ENCODE measurements at places on chromosomes 4 and X.
A peak's percentile ranks its signal among the peaks of the same experiment; 100 is the strongest.

DNA sequence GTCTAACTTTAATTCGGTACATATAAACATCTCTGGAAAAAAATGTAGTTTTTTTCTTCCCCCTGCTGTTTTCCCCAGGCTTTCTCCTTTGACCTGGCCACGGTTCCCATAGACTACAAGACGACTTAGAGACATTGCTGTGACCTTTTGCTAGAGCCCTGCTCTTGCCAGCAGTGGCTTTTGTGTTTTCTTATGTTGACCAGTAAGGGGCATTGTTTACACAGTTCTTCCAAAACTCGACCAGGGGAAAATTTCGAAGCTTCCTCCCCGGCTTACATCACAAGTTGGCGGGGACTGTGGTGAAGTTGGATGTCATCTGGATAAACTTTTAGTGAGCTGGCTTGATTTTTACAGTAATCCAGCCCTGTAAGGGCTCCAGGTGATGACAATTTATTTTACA lies 9.3 kb downstream of the CCDC160 start:
- DNase-seq: peak; percentile 56

- peak; percentile 55 for DNase-seq
Observed at GRCh38 chr4:8705161-8706145, 112.9 kb downstream of the CPZ start.

DNA sequence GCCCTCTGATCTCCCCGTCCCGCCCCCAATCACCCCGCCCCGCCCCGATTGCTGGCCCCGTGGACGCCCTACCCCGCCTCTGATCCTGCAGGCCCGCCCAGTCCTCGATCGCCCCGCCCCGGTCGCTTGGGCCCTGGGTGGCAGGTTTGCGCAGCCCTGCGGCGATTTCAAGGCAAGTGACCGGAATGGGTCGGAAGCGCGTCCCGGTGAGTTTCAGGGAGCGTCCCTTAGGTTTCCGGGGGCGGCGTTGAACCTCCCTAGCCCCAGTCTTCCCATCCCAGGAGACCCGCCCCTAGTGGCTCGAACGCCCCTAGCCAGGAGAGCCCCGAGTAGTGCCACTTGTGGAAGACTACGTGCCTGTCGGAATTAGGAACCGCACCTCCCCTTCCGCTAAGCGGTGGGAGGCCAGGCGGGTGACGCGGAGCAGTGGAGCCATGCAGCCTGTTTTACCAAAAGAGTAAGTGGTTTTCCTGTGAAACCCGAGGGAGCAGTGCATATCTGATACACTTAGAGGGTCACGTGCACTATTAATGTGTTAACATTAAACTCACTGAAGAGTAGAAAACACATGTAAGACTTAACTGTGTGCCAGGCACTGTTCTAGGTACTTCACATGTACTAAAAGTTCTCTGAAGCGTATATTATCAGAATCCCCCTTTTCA lies 354 bp upstream of the TEC start:
- peak; percentile 94 for DNase-seq

DNA sequence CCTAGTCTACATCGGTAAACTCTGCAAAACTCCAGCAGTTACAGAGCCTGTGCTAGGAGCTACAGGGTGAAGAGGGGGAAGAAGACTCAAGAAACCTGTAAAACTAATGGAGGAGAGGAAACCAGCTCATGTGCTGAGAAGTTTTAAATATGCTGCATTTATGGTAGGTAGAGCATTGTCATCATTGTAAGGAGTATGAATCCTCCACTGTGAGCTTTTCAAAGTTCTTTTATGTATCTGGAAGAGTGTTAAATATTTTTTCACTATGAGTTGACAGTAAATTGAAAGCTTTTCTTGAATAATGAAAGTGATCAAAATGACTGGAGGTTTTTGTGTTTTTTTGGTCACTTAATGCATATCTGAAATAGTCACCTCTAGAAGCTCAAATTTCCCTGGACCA lies 46.2 kb downstream of the SEPTIN11 start:
- DNase-seq: no peak

DNA sequence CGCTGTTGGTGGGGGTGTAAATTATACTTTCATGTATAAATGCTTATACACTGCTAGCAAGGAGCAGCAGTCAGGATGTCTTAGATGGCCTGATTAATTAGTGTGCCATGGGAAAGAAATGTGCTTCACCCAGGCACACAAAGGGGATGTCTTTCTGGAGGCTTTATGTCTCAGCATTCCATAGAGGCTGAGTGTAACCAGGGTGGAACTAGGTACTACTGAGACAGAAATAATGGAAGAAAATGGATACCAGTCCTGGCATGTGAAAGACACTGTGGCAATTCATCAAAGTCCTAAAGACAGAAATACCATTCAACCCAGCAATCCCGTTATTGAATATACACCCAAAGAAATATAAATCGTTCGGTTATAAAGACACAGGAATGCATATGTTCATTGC lies 52.5 kb downstream of the PF4 start:
- no peak for DNase-seq

DNA sequence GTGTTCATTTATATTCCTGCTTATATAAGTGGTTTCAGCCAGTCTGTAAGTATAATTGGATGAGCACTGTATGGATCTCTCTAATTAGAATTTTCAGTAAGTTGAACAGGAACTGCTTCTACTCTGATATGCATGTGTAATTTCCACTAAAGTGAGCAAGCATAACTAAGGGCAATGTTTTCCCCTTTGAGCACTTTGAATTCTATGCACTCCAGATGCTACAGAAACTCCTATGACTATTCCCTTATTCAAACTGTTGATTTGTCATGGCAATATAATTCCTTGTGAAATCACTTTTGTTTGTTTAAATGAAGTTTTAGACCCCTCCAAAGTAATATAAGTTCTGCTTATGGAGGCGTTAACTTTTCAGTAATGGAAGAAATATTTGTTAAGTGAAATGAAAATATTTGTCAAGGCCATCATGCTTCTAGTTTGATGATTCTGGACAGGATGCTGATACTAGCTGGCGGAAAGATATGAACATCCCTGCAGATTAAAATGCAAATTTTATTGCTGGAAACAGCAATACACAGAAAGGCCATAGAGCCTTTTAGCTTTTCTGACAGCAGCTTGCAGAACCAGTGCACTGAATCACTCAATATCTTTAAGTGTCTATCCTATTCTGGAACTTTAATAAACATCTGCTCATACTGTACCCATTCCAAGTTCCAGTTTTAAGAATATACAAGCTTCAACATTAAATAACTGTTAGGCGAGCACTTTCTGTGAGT lies 1460.8 kb downstream of the RAPGEF2 start:
- no peak for DNase-seq

GRCh38 chr4:119300101-119300978 lies 21.6 kb downstream of the FABP2 start:
- DNase-seq: peak; percentile 97

DNA sequence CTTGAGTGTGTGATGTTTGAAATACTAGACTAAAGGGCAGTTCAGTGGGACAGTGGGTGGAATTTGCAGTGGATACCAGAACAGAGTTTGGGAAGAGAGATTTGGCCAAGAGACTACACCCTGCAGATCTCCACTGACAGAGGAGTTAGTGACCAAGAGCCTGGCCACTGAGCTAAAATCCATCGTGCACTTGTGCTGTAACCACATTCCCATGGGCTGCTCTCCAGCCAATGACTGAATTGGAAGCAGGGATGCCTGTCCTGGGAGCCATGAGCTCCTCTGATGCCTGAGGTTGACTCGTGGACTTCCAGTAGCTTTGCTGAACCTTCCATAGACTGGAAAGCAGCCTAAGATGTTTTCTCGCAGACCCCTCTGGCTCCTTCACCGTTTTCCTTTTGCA lies 296.1 kb downstream of the TRIML1 start:
- no peak for DNase-seq

DNA sequence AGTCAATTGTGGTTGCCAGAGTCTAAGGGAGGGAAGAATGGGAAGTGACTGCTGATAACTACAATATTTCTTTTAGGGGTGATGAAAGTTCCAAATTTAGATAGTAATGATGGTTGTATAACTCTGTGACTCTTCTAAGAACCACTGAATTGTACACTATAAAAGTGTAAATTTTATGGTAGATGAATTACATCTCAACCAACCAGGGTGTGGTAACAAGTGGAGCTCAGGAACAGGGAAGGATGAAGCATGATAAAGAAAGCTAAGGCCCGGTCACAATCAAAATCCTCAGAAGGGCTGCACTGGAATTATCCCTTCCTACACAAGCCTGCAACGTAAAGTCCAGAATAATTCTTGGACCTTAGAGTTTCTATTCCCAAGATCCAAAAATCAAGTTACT lies 143.2 kb downstream of the PPARGC1A start:
- no peak for DNase-seq

- no peak for DNase-seq
Observed at GRCh38 chr4:119165767-119166166, 30.1 kb downstream of the MYOZ2 start.

DNA sequence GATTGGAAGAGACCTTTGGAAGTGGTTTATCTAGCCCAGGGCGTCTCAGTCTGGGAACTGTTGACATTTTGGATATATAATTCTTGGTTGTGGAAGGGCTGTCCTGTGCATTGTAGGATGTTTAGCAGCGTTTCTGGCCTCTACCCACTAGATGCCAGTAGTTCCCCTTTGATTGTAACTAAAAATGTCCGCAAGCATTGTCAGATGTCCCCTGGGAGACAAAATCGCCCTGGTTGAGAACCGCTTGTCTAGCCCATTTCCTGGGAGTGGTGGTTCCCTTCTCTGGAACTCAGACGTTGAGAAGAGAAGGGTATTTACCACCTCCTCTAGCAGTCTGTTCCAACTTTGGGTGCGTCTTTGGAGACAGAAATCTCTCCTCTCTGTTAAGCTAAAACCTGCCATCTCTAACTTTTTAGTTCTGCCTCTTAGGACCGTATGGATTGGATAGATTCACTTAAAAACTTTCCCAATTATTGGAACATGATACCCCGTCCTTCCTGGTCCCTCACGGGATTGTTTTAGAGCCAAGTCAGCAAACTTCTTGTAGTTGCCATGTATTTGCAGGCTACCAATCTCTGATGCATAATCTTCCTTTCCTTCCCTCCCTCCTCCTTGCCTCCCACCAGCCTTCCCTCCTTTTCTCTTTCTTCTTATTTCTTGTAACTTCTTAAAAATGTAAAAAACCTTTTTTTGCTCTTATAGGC lies 13.9 kb downstream of the TMEM165 start:
- peak; percentile 87 for DNase-seq

DNA sequence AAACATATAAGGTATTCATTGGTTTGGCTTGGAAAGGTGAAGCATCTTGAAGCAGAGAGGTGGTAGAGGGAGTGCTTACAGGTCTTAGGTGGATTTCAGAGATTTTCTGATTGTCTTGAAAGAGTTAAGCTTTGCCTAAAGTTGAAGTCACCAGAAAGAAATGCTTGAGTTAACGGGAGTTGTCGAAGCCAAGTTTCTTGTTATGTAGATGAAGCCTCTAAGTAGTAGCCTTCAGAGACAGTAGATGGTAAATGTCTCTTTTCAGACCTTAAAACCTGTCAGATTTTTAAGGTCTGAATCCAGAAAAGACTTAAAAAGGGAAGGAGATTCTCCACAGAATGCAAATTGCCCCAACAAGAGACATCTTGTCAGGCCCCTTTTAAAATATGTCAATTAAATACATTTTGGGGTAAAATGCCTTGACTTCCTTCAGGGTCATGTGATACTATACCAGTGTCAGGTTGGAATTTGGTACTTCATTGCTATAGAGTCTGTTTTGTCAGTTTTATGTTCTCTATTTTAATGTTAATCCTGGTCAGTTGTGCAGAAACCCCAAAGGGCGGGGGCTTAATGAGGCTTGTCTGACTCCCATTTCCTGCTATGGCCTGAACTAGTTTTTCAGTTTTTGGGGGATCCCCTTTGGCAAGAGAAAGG lies 81.0 kb downstream of the PCDH18 start:
- DNase-seq: peak; percentile 87

- peak; percentile 29 for DNase-seq
Observed at GRCh38 chr4:89158884-89159503, 47.7 kb downstream of the TIGD2 start.

DNA sequence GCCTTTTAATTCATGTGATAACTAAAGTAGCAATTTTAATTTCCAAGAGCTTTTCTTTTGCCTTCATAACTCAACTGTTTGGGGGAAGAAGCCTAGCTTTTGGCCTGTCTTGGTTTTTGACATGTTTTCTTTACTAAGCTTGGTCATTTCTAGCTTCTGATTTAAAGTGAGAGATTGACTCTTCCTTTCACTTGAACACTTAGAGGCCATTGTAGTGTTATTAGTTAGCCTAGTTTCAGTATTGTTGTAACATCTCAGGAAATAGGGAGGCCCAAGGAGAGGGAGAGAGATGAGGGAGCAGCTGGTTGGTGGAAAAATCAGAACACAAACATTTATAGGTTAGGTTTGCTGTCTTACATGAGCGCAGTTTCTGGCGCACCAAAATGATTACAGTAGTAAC lies 44.8 kb downstream of the DCLK2 start:
- DNase-seq: no peak

All from mesendoderm (in vitro differentiated cells).